Effector CD8-positive, alpha-beta T cell (primary cell): ENCODE measurements at places on chromosomes 5 and 9.
A peak's percentile ranks its signal among the peaks of the same experiment; 100 is the strongest.

DNA sequence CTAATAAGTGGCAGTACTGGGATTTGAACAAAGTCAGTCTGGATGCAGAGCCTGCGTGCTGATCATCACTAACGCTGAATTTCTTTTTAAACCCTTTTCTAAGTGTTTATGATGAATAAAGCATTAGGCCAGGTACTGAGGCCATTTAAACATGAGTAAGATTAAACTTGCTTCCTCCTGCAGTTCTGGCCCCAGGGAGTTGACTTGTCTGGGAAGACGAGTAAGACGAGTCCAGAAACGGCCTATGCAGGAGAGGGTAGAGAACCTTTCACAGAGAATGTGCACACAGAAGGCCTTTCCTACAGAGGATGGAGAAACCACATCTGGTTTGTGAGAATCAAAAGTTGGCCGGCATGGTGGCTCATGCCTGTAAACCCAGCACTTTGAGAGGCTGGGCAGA lies 42.9 kb downstream of the SPRY4 start:
- DNase-seq, result no peak

- no peak for DNase-seq
These were observed 79.1 kb downstream of the MRPL36 start for GRCh38 chr5:1720396-1721110.

DNA sequence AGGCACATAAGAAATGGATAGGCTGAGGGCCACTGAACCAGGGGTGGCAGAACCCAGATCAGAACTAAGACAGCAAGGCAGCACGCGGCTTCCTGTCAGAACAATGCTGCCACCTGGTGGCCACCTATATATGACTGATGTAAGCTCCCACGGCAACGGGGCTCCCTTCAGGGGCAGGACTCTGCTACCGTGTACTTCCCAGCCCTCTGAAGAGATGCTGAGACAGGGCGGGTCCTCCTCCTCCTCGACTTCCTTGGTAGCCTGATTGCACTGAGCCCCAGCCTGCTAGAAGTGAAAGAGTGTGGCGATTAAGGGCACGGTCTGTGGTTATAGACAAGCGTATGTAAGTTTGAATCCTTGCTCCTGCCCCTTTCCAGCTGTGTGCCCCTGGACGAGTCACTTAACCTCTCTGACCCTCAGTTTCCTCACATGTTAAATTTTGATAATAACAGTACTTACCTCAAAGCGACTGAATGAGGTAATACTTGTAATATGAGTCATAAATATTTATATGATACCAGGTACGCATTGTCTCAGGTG lies 13.3 kb downstream of the RPS14 start:
- DNase-seq, result peak; percentile 81

GRCh38 chr9:85863875-85864274 lies 77.1 kb upstream of the NAA35 start:
- no peak for DNase-seq

GRCh38 chr5:79081779-79082178 lies 12.2 kb downstream of the BHMT2 start:
- DNase-seq, result no peak

- no peak for DNase-seq
These were observed 151.8 kb upstream of the EPB41L4A start for GRCh38 chr5:112570708-112571444.

- no peak for DNase-seq
These were observed 138.2 kb upstream of the RFX3 start for GRCh38 chr9:3664044-3664443.

- no peak for DNase-seq
These were observed 32.1 kb upstream of the IL6ST start for GRCh38 chr5:56026863-56027300.

DNA sequence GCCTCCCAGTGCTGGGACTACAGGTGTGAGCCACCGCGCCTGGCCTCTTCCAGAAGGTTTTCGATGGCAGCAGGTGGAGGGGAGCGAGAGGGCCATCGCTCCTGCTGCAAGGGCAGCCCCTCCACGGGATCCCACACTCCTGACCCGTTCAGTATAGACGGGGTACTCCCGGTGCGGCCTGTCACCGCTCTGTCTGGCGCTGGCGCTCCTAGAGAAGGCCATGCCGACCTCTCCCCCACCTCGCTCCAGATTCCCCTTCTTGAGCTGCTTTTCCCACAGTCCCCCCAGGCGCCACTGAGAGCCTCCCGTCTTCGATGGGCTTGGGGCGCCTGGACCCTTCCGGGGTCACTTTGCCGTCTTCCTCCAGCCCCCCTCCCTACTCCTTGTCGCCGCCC lies 4.3 kb upstream of the SQSTM1 start:
- DNase-seq, result no peak

GRCh38 chr9:109272745-109273144 lies 48.1 kb downstream of the EPB41L4B start:
- no peak for DNase-seq

DNA sequence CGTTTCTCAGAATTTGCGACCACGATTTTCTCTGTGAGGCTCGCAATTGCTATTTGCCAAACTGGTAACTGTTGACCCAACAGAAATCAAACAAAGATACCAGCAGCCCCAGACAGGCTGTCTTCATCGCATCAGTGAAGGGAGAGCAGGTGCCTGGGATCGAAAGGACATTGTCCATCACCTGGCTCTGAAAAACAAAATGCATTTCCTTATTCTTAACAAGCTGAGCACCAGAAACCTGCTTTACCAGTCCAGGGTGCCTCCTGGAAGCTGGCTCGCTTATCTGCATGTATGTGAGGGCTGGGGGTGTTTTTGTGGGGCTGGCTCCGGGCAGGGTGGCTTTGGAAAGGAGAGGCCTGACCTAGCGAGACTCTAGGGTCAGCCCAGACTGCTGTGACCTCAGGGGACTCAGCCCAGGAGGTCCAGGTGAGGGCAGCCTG lies 24.7 kb downstream of the WWC1 start:
- DNase-seq, result no peak

DNA sequence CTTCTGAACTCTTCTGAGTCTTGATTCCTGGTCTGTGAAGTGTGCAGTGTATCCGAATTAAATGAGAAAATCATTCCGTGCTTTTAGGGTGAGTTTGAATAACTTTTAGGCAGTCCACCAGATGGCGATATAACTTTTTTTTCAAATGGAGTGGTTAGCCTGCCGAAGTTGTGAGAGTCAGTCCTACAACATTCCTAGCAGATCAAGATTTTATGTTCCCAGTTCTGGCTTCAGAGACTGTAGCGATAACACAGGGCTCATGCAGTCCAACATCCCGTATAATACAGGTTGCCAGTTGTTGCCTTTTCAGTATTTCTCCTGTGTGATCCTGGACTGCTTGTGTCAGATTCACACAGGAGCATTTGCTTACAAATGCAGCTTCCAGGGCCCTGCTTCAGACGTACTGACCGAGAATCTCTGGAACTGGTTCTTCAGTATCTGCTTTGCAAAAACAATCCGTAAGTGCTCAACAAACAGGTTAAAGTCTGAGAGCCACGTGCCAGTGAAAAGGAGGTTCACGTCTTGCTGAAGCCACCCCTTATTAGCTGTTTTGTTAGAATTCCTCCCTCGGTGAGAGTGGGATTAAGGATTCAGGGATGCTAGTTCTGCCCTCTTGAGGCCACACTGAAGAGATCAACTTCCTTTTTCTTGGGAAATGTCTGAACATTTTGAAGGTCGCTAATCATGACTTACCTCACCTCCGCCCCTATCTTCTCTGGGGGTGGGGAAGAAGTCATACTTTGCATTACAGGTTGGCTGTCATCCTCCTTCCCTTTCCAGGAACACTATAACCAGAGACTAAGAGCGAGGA lies 22.8 kb downstream of the SMIM3 start:
- no peak for DNase-seq

DNA sequence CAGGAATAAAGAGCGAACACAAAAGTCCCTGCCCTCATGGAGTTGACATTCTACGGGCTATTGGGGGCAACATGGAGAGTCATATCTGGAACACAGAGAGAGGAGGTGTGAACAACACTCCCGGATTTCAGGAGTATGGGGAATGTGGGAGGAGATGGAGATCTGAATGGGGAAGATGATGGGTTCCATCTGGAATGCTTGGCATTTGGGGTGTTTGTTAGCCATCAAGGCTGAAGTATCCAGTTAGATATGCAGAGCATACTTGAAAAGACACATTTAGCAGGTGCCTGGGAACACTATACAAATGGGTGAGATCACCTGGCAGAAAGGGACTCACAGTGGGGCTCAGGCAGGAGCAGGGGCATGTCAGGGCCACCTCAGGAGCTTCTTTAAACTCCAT lies 61.1 kb downstream of the EGFLAM start:
- DNase-seq, result no peak

- DNase-seq, result no peak
These were observed 180.8 kb upstream of the GAS1 start for GRCh38 chr9:87127978-87128614.

GRCh38 chr9:113501129-113501686 lies 37.7 kb downstream of the RGS3 start:
- no peak for DNase-seq

- DNase-seq, result no peak
These were observed 48.0 kb upstream of the RXRA start for GRCh38 chr9:134278286-134278685.

- no peak for DNase-seq
These were observed 291.8 kb downstream of the SLIT3 start for GRCh38 chr5:169009123-169009522.

DNA sequence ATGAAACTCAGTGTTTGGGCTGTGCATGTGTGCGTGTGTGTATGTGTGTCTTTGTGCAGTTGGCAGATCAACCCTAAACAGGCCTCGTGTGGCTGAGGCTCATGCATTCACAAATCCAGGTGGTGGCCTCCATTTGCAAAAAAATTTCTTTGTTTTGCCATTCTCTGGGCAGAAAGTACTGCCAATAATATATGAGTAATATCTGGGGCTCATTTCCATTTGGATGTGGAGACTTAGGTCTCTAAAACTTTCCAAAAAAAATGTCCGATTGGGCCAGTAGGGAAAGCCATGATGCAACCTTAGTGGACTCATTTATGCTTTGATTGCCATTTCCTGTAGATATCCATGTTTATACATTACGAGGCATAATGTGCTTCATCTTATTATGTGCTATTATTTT lies 77.9 kb upstream of the RPS23 start:
- no peak for DNase-seq

DNA sequence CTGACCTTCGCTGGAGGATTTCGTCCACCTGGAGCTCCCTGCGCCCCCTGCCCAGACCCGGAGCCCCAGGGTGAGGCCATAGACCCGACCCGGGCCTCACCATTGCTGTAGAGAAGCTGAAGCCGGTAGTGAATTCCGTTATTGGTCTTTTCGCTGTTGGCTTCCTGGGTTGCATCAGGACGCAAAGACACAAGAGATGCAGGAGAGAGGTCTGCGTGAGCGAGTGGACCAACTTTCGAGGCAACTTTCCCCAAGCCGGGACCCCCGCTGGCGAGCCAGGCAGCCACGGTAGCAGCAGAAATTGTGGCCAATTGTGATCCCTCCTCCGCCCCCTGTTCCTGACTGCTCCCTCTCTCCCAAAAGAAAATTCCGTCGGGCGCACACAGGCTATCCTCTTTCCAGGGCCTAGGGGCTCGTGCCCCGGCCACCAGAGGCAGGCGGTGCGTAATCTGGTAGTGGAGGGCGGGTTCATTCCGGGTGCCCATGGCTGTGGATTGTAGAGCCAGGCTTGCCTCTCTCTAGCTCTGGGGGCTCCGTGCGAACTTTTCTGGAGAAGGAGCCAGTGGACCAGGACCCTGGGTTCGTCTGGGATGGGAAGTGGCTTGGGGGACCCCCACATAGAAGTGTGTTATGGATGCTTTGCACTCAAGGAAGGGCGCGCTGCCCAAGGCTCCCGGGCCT lies 3.3 kb downstream of the EBF1 start:
- DNase-seq, result no peak

DNA sequence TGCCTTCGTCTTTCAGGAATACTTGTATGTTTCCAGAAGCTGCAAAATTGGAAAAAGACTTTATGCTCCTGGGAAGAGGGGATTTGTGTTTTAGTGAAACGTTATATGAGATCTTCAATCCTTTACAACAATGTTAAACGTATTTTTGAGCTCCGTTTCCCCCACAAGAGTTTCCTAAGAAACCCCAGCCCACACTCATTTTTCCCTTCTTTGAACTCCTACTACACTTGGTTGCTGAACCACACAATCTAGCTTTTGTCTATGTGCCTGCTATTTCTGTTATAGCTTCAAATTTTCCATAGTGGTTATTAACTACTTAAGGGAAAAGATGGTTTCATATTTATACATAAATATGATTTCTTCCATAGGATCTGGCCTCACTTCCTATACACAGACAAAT lies 238.6 kb upstream of the ACTBL2 start:
- no peak for DNase-seq
